ENCODE measurements at places on chromosomes 1 and 21.

DNA sequence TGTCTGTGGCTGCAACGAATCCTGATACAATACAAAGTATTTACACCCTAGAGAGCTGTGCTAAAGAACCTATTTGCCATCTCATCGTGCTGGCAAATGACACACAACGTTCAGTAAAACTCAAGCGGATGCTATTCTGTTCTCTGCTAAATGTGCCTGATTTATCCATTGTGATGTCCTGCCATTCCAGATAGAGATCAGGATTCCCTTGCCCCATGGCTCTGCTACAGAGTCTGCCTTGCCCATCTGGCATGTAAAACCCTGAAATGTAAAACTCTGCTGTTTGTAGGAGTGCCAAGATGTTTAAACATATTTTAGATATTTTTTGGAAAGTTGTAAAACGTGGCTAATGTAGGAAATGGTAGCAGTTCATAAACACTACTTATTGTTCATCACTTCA, 20.0 kb upstream of the IGSF5 start:
- H3K4me3 ChIP-seq = no peak overlapping the region
- no peak for DNase-seq
- H3K27ac ChIP-seq = no peak overlapping the region
- no peaks in the 10 kb centered on the region for H3K36me3 ChIP-seq
- no peaks in the 10 kb centered on the region for H3K4me1 ChIP-seq

- no peak for DNase-seq
- no peak overlapping the region for H3K4me3 ChIP-seq
- peaks cover 9% of the 10 kb centered on the region for H3K36me3 ChIP-seq
- peak overlapping the region; percentile 97 for H3K27ac ChIP-seq
Measured at GRCh38 chr1:10253755-10254154, 43.4 kb downstream of the KIF1B start.

- peak; percentile 86 for DNase-seq
- H3K27me3 ChIP-seq = no peaks in the 10 kb centered on the region
- H3K27ac ChIP-seq = peak overlapping the region; percentile 85
- H3K4me1 ChIP-seq = peaks cover 32% of the 10 kb centered on the region
- H3K36me3 ChIP-seq = no peaks in the 10 kb centered on the region
Measured at GRCh38 chr21:33642896-33643657, 776 bp downstream of the ITSN1 start.

DNA sequence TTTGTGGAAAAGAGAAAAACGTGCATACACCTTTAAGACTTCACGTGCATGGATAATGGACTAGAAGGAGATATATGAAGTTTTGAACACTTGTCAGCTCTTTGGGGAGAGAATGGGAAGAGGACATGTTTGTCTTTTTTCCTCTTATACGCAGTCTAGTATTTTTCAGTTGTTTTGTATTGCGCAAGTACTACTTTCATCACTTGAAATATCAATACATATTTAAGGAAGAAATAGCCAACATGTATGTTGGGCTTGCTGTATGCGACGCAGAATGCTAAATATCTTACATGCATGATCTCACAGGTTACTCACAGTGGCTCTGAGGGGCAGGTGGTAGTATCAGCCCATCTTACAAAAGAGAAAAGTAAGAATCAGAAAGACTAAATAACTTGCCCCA, 176.5 kb upstream of the RUNX1 start:
- H3K4me1 ChIP-seq = peaks cover 30% of the 10 kb centered on the region
- no peaks in the 10 kb centered on the region for H3K36me3 ChIP-seq
- no peaks in the 10 kb centered on the region for H3K27me3 ChIP-seq
- H3K4me3 ChIP-seq = no peak overlapping the region
- no peak overlapping the region for H3K27ac ChIP-seq

GRCh38 chr1:226590614-226591013, 42.0 kb downstream of the STUM start:
- H3K27me3 ChIP-seq = peaks cover 34% of the 10 kb centered on the region
- no peaks in the 10 kb centered on the region for H3K4me1 ChIP-seq
- H3K27ac ChIP-seq = no peak overlapping the region
- no peaks in the 10 kb centered on the region for H3K36me3 ChIP-seq
- DNase-seq = no peak
- no peak overlapping the region for H3K4me3 ChIP-seq

DNA sequence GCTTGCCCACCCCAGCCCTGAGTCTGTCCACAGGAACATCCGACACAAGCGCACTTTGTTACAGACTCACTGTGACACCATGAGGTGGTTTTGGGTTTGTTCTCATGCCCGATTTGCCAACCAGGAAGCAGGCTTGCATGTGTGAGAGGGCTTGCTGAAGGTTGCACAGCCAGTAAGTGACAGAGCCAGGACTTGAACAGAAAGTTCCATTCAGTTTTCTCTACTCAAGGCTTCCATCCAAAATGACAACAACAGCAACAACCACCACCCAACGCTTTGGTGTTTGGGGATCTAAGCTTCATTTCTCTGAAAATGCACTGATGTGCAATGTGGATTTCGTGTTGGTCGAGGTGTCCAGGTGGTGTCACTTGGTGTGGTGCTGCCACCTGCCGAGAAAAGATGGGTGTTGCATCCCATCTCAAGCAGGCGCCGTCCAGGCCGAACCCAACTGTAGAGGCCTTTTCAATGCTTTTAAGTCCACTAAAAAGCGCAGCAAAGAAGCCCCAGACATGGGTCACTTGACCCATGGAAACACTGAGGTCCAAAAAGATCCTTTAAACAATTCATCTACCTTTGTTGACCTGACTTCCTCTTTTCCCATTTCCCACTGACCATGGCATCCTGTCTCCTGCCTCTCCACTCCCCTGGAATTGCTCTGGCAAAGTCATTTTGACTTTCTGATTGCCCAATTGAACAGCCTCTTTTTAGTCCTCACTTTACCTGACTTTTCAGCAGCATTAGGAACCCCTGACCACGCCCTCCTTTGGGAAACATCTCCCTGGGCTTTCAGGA, 12.2 kb downstream of the CITED4 start:
- no peak overlapping the region for H3K4me3 ChIP-seq
- H3K36me3 ChIP-seq = no peaks in the 10 kb centered on the region

- H3K4me3 ChIP-seq = no peak overlapping the region
- peaks cover 6% of the 10 kb centered on the region for H3K4me1 ChIP-seq
- no peaks in the 10 kb centered on the region for H3K36me3 ChIP-seq
- H3K27me3 ChIP-seq = peaks cover 18% of the 10 kb centered on the region
- no peak overlapping the region for H3K27ac ChIP-seq
- no peak for DNase-seq
Measured at GRCh38 chr1:220817907-220818306, 31.2 kb downstream of the MTARC1 start.

DNA sequence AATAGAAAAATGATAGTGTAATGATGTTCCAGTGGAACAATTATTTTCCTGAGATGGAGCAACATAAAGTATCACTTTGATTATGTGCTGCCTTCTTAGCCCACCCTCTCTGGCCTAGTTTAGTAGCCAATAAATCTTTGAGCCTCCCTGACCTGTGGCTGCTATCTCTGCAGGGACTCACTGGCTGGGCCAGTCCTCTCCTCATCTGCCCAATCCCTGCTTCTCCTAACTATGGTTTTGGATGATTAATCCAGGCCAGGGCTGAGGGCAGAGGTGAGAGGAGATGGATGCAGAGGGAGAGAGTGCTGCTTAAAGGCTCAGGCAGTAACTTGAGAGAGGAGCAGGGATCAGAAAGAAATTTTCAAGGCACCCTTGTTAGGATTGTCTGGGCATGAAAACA, 89.0 kb upstream of the CD34 start:
- DNase-seq = peak; percentile 59
- H3K4me3 ChIP-seq = no peak overlapping the region
- no peaks in the 10 kb centered on the region for H3K36me3 ChIP-seq
- no peaks in the 10 kb centered on the region for H3K4me1 ChIP-seq

DNA sequence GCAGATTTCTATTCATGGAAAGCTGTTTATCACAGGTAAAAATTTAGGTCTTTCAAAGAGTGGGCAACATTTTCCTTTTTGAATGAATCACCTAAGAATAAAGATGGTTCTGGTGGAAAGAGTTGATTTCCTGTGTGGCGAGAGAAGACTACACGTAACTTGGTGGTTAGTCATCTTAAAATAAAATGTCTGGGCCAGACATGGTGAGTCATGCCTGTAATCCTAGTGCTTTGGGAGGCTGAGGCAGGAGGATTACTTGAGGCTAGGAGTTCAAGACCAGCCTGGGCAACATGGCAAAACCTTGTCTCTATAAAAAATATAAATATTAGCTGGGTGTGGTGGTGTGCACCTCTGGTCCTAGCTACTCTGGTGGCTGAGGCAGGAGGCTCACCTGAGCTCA, 65.7 kb downstream of the DISP1 start:
- no peaks in the 10 kb centered on the region for H3K36me3 ChIP-seq
- no peak for DNase-seq
- H3K4me3 ChIP-seq = no peak overlapping the region
- H3K27me3 ChIP-seq = no peaks in the 10 kb centered on the region

GRCh38 chr1:2602311-2602835, 15.8 kb downstream of the PRXL2B start:
- H3K27ac ChIP-seq = no peak overlapping the region
- peaks cover 24% of the 10 kb centered on the region for H3K27me3 ChIP-seq
- H3K4me3 ChIP-seq = no peak overlapping the region
- DNase-seq = no peak

DNA sequence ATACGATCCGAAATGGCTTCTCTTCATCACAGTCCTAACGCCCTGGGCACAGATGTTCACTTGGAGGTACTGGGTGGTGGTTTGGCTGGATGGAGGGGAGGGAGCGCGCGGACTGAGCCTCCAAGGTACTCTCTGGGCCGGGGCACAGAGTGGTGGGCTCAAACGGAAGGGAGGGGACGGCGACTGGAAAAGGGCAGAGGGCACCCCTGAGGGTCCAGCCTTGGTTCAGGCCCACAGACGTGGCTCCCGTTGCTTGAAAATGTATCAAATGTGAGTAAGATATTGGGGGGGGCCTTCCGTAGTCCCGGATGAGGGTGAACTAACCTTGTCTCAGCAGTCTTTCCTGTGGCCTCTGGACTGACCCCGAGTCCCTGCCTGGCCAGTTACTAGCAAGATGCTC, 463 bp downstream of the IL12RB2 start:
- H3K27me3 ChIP-seq = peaks cover 69% of the 10 kb centered on the region
- no peak for DNase-seq
- peaks cover 7% of the 10 kb centered on the region for H3K4me1 ChIP-seq
- H3K36me3 ChIP-seq = no peaks in the 10 kb centered on the region
- no peak overlapping the region for H3K27ac ChIP-seq

- H3K4me3 ChIP-seq = no peak overlapping the region
- H3K27ac ChIP-seq = no peak overlapping the region
- no peaks in the 10 kb centered on the region for H3K36me3 ChIP-seq
- no peak for DNase-seq
- H3K27me3 ChIP-seq = no peaks in the 10 kb centered on the region
- no peaks in the 10 kb centered on the region for H3K4me1 ChIP-seq
Measured at GRCh38 chr1:236753516-236753915, 41.6 kb upstream of the MTR start.

DNA sequence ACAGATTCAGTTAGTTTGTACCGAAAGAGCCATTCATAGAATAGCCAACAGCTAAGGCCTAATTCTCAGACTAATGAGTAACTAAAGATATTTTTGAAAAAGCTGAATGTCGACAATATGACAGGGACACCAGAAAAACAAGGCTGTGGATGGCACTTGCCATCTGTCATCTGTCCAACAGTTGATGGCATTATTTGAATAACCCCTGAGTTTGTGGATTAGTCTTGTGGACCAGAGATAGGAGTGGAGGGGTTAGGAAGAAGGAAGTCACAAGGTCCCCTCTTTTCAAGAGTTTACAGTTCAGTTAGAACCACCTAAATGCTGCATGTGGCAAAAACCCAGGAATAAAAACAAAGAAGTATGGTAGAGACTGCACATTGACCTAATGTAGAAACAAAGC, 356.5 kb upstream of the DUSP10 start:
- no peak for DNase-seq
- H3K27me3 ChIP-seq = peaks cover 8% of the 10 kb centered on the region
- no peaks in the 10 kb centered on the region for H3K36me3 ChIP-seq
- H3K4me1 ChIP-seq = no peaks in the 10 kb centered on the region
- H3K27ac ChIP-seq = no peak overlapping the region

DNA sequence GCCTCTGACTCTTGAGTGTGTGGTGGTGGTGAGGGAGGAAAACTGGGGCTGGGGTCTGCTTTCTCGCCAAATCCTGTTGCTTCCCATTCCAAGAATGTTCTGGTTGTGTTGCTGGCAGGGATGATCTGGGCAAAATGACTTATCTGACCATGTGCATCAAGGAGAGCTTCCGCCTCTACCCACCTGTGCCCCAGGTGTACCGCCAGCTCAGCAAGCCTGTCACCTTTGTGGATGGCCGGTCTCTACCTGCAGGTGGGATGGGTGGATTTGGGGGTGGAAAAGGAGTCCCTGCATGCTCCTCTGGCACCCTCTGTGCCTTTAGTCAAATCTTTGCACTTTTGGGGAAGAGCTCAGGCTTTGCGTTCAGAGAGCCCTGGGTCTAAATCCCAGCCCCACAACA, 18.1 kb downstream of the CYP4B1 start:
- no peak overlapping the region for H3K27ac ChIP-seq
- no peak overlapping the region for H3K4me3 ChIP-seq
- H3K4me1 ChIP-seq = no peaks in the 10 kb centered on the region
- H3K27me3 ChIP-seq = no peaks in the 10 kb centered on the region
- no peaks in the 10 kb centered on the region for H3K36me3 ChIP-seq

- no peaks in the 10 kb centered on the region for H3K27me3 ChIP-seq
- H3K4me1 ChIP-seq = peaks cover 3% of the 10 kb centered on the region
- H3K27ac ChIP-seq = no peak overlapping the region
- no peak overlapping the region for H3K4me3 ChIP-seq
Measured at GRCh38 chr1:187956975-187957374, 1128.2 kb downstream of the PLA2G4A start.

DNA sequence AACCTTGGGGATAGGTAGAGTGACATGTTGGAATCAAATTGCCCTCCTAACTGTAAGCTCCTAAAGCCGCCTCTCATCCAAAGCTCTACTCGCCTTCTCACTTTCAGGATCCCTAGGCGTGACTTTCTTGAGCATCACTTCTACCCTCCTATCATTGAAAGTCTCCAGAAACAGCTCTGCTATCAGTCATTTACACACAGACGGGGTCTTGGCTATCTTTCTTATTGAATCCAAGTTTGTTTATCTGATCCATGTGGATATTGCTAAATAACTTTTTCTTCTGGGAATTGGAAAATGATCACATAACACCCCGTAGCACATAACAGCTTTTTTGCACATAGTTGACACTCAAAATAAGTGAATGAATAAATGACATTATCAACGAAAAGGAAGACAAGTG, 216.4 kb upstream of the KIAA0040 start:
- H3K4me1 ChIP-seq = no peaks in the 10 kb centered on the region
- DNase-seq = no peak
- no peak overlapping the region for H3K4me3 ChIP-seq
- no peak overlapping the region for H3K27ac ChIP-seq
